ENCODE measurements at places on chromosomes 16 and 17. TPM values are rescaled to one million over a fixed set of nuclear protein-coding genes. Genes with fewer than 3 reads are reported as not detected.
A peak's percentile ranks its signal among the peaks of the same experiment; 100 is the strongest.

COPS3 gene
- total RNA-seq = 102 TPM

MRPS34 gene
- 184 TPM for total RNA-seq

CEMP1 gene
- not detected for total RNA-seq

GRCh38 chr17:82320140-82320840, 2.9 kb upstream of the CD7 start:
- no peaks in the 10 kb centered on the region for H3K36me3 ChIP-seq
- H3K4me3 ChIP-seq = no peak overlapping the region
- DNase-seq = no peak
- no peak overlapping the region for H3K27ac ChIP-seq

- no peak overlapping the region for H3K27ac ChIP-seq
- H3K27me3 ChIP-seq = no peaks in the 10 kb centered on the region
- H3K4me1 ChIP-seq = peaks cover under 1% of the 10 kb centered on the region
Observed at GRCh38 chr16:67077871-67078270, 31.9 kb upstream of the PHAF1 start.

- no peak overlapping the region for H3K27ac ChIP-seq
- H3K36me3 ChIP-seq = peaks cover 8% of the 10 kb centered on the region
- no peaks in the 10 kb centered on the region for H3K27me3 ChIP-seq
- no peaks in the 10 kb centered on the region for H3K4me1 ChIP-seq
- DNase-seq = no peak
Observed at GRCh38 chr16:12184419-12184917, 207.9 kb downstream of the SNX29 start.

GRCh38 chr17:12415031-12415430, 250.7 kb upstream of the MYOCD start:
- no peaks in the 10 kb centered on the region for H3K27me3 ChIP-seq
- no peak for DNase-seq
- H3K4me1 ChIP-seq = no peaks in the 10 kb centered on the region
- H3K4me3 ChIP-seq = no peak overlapping the region
- no peak overlapping the region for H3K27ac ChIP-seq

DNA sequence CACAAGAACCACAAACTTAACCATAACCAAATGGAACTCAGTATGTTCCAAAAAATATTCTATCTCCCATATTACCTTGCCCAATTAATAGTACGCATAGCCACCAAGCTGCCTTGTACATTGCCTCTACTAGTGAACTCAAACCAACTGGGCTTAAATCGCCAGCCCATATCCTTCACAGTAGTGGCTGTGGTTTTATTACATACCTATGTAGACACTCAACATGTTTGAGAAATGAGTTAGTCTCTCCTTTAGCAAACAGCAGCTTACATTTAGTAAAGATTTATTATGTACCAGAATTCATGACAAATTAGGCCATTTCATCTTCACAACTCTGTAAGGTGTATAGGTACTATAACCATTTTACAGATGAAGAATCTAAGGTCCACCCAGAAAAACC, 41.4 kb downstream of the GRB2 start:
- no peak for DNase-seq
- H3K27ac ChIP-seq = peak overlapping the region; percentile 54
- peaks cover 64% of the 10 kb centered on the region for H3K4me1 ChIP-seq
- no peaks in the 10 kb centered on the region for H3K27me3 ChIP-seq
- H3K36me3 ChIP-seq = no peaks in the 10 kb centered on the region

OR1A1 gene
- not detected for total RNA-seq

DNA sequence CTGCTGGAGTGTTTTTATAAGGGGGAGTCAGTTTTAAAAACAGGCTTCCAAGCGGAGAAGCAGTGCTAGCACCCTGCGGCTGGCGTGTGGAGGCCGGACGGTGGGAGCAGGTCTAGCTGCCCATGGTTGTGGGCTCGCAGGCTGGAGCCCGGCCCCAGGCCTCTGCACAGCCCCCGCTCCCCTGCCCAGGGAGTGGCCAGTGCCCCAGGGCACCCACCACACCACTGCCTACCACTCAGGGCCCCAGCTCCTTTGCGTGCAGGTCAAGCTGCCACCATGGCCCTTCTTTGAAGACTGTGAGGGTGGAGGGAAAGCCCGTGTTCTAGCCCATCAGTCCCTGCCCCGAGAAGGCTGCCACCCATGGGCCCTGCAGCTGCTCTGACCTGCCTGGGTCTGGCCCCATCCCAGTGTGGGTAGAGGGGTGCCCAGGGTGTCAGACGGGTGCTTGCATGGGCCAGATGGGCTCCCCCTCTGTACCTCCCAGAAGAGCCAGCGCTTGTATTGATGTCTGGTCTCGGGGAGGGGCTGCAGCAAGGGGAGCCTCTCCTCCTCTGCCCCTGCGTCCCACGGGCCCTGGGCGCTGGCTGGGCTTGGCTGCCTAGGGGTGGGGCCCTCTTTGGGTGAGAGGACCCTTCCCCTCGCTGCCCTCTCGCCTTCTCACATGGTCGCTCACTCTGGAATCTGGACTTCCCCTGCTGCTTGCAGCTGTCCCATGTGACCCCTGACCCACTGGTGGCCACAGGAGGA, 1.5 kb upstream of the NUDT16L1 start:
- H3K27me3 ChIP-seq = no peaks in the 10 kb centered on the region
- H3K4me3 ChIP-seq = no peak overlapping the region
- H3K4me1 ChIP-seq = peaks cover 12% of the 10 kb centered on the region
- H3K27ac ChIP-seq = no peak overlapping the region

DNA sequence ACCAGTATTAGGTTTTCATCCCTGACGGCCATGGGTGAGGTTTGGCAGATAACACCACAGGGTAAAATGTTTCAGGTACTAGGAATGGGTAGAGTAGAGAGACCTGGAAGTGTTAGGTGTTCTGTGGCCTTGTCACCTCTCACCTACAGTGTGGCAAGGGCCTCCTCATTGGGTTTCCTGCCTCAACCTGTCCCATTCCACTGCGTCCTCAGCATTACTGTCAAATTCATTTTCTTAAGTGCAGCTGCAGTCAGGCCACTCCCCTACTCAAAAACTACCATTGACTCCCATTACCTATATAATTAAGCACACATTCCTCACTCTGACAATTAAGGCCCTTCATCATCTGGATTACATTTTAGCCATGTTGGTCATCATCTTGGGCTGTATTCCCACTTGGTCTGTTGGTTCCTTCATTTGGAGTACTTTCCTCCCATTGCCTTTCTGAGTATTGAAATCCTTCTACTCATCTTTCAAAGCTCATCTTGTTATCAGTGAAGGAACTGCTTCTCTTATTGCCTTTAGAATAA, 64.5 kb downstream of the NUP88 start:
- H3K27me3 ChIP-seq = no peaks in the 10 kb centered on the region
- no peaks in the 10 kb centered on the region for H3K4me1 ChIP-seq
- H3K36me3 ChIP-seq = peaks cover 5% of the 10 kb centered on the region
- H3K4me3 ChIP-seq = no peak overlapping the region

DNA sequence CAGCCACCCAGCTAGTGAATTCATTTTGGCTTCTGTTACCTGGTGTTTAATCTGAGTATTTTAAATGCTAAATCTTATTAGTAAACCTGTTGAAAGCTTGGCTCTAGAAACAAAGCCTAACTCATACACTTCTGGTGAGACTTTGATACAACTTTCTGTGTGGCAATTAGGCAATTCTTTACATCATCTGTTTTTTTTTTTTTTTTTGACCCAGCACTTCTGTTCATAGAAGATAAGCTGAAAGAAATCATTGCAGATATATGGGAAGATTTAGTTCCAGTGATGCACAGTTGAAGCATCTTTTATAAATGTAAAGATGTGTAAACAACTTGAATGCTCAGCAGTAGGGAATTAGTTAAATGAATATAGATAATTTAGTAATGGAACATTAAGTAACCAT, 21.7 kb upstream of the ABCC11 start:
- DNase-seq = no peak
- H3K4me1 ChIP-seq = no peaks in the 10 kb centered on the region
- H3K27me3 ChIP-seq = no peaks in the 10 kb centered on the region
- no peak overlapping the region for H3K4me3 ChIP-seq
- no peak overlapping the region for H3K27ac ChIP-seq

GRCh38 chr17:54933921-54934320, 33.3 kb downstream of the TOM1L1 start:
- H3K27ac ChIP-seq = no peak overlapping the region
- no peaks in the 10 kb centered on the region for H3K4me1 ChIP-seq
- H3K36me3 ChIP-seq = no peaks in the 10 kb centered on the region
- H3K27me3 ChIP-seq = no peaks in the 10 kb centered on the region
- DNase-seq = no peak

CDRT15L2 gene
- not detected for total RNA-seq

PNMT gene
- total RNA-seq = not detected

DNA sequence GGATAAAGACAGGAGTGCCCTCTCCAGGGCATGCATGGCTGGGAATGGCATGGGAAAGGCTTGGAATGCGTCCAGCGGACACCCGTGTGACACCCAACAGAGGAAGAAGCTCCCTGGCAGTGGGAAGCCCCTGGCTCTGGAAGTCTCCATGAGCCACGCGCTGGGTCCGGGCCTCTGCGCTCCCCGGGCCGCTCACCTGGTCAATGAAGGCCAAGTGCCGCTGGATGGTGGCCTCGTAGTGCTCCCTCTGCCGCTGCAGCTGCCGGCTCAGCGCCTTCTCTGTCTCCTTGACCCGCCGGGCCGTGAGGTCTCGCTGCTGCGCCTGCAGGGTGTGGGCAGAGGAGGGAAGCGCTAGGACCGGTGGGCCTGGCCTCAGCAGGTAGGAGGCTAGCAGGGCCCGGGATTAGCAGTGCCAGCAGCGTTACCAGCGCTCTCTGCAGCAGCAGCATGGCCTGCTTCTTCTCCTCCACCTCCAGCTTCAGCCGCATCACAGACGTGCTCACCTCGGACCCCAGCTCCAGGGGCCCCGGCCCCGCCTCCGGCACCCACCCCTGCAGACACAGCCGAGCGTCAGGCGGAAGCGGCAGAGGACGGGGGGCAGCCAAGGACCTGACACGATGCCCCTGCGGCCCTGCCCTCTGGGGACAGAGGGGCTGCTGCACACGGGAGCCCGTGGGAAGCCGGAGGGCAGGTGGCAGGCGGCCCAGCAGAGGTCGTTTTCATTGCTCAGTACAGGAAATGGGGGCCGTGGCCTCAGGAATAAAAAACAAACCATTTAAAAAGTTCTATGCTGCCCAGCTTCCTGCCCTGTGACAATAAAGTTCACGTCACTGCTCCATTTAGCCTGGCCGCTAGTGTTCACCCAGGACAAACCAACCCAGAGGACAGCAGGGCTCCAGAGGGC, 26.0 kb downstream of the CEP131 start:
- no peak overlapping the region for H3K4me3 ChIP-seq
- no peaks in the 10 kb centered on the region for H3K27me3 ChIP-seq
- no peak for DNase-seq

Measured in GM12878 (cell line).